Fibroblast of skin of left quadriceps (primary cell): ENCODE measurements at places on chromosomes 12 and 14.

DNA sequence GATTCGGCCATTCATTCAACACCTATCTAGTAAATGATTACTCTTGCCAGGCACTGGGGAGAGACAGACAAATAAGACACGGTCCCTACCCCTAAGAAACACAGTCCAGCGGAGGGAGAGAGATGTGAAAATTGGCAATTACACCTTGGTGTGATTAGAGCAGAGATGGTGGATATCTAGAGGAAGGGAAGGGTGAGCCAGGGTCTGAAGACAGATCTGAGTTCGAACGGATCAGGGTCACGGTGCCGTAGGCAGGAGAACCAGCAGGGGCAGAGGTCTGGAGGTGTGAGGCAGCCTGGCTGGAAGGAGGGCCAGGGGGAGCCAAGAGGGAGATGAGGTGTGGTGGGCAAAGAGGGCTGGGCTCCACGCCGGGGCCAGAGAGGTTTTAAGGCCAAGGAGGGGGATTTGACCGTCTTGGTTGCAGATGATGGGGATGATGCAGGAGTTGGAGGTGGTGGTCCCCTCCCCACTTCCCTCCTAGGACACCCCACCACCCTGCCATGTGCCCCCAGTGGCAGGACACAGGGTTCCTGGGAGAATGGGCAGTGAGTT lies 27.1 kb downstream of the FAM222A start:
- no peak for DNase-seq

GRCh38 chr14:43031598-43031997 lies 1424.9 kb downstream of the LRFN5 start:
- DNase-seq: no peak

DNA sequence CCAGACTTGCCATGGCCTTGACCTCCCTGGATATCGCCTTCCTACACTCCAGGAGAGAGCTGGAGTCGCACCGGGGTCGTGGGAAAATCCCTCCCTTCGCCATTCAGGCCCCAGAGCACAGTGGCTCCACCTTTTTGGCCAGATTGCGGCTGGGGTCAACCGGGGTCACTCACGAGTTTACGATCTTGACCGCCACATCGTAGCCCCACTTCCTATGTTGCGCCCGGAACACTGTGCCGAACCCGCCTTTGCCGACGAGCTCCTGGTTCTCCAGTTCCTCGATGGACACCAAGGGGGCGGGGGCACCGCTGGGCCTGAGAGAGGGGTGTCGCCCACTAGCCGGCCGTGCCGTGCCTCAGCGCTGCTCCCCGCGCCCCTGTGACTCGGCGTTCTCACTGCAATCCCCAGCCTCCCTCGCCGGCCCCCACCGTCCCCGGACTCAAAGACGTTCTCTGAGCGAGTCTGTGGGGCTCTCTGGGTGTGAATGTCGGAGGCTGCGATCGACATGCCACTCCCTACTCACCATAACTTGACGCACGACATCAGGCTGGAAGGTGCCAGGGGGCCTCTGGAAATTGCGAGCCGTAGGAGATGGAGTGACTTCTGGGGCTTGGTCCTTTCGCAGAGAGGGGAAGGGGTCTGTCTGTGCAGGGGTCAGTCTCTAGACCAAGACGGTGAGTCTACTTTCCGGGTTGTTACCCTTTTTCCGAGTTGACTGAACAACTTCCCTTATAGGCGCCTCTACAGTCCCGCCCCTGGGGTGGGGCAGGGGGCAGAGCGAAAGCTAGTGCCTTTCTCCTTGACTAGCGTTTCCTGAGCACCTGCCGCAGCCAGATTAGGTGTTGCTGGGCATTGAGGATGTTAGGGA lies at the start of gene RIPK3:
TSS of gene RIPK3 (minus strand) at position 708 of the 868 bp plus-strand sequence. CDS start at position 543, 165 bp downstream.
- no peak for DNase-seq

DNA sequence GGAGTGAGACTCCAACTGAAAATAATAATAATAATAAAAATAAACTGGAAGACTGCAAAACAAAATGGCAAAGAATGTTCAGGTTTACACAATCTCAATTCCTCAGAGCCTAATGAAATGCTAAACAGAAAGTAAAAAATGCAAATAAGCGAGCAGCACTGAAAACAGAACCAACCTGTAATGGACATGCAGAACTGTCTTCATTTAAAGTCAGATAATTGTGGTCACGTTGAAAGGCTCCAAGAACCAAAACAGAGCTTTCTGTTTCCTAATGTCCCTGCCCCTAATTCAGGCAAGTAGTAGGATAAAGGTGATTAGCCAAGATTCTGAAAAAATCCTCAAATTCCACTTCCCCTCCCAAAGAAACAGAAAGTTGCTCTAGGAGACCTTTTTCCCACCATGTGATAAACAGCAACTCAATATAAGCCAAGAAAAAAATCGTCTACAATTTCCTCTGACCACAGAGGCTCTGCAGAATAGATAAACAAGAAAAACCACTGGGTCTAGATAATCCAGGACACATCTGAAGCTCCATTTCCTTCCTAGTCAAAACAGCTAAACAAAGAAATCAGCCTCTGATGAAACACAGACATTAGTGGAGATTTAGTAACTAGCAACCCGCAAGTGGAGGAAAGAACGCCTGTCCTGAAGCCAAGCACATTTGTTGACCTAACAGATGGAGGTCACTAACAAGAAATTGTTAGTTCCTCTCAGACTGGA lies 3.0 kb downstream of the MIS18BP1 start:
- DNase-seq: no peak

DNA sequence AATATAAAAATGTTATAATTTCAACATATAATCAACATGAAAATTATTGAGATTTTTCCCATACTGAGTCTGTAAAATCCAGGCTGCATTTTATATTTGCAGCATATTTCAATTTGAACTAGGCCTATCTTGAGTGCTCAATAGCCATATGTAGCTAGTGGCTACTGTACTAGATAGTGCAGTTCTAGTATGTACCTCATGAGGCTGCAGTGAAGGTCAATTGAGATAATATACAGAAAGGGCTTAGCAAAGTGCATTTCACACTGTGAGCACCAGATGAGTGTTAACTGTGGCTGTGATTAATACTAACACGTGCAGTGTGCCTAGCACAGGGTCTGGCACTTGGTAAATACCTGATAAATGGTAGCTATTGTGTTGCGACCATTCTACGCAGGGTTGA lies 5.4 kb upstream of the SLC22A17 start:
- DNase-seq: no peak

- DNase-seq: no peak
These were observed 424.1 kb downstream of the APAF1 start for GRCh38 chr12:99068993-99069747.

DNA sequence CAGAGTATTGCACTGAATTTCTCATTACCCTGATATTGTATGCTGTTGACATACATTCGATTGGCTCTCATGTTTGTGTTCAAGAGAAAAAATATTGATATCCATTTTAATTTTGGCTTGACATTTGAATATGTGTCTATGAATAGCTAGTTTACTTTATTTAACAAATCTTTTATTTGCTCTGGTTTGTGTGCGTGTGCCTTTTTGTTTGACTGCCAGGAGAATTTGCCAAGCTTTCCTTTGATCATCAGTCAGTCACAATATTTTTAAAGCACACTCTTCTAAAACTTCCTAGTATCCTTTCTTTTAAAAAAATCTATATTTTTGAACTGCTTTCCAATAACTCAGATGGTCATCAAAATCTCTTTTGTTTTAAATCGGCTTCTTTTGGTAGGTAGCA lies 179.3 kb upstream of the FLRT2 start:
- no peak for DNase-seq

DNA sequence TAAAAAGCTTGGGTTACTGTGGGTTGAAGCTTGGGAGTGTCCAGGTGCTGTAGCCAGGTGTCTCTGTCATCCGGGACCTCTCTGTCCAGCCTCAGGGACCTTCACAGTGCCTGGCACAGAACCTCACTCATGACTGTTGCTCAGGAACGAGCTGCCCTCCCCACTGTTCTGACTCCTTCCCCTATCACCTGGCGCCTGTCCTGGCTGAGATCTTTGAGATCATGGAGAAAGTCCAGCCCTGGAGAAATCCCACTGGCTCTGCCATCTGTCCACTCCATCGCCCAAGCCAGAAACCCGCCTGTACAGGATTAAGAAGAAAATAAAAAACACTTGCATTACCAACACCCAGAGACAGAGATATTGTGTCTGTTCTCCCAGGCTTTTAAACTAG lies 53.5 kb downstream of the DGLUCY start:
- no peak for DNase-seq

DNA sequence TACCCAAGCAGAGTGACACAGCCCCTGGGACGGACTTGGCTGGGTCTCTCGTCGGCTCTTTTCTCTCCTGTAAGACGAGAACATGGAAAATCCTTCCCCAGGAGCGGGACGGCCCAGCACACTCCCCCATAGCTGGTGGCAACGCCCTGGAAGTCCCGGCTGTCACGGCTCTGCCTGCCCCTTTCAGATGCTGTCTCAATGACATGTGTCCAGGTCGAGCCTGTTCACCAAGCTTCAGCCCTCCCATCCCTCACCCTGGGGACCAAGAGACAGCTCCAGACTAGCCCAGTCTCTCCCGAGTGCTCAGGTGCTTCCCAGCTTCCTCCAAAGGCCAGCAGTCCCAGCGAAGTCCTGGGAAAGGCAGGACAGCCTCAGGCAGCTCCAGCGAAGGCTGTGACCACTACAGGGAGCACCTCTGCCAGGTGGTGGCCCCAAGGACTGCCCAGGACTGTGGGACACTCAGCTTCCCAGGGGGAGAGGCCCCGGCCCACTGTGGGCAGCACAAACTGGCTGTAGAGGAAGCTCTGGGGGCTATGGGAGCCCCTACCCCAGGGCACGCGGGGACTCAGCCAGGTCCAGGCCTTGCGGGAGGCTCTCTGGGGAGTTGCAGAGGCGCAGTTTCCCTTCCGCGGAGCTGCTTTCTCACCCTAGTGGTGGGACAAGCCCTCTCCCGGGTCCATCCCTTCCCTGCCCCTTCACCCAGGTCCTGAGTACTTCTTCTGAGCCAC lies 33.6 kb downstream of the TNFAIP2 start:
- no peak for DNase-seq

GRCh38 chr12:69744109-69744508 lies 5.4 kb downstream of the RAB3IP start:
- no peak for DNase-seq

GRCh38 chr12:75389061-75389460 lies 1.8 kb upstream of the GLIPR1L2 start:
- peak; percentile 14 for DNase-seq

DNA sequence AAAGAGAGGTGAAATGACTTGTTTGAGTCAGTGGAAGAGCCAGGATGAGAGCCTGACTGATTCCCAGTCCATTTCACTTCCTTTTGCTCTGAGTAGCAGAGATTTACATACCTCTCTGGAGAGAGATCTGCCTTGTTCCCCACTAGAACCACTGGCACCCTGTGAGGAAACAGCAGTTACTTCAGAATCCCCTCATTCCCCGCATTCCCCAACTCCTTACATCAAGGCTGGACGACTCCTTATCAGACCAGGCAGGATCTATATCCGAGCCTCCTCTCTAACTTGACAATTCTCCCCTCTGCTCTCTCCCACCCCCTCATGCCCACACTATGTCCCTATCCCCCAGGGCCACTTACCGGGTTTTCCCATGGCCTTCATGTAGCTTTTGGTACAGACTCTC lies 3.7 kb downstream of the RHEBL1 start:
- no peak for DNase-seq

GRCh38 chr12:12719496-12719895 lies 2.3 kb downstream of the CDKN1B start:
- no peak for DNase-seq

DNA sequence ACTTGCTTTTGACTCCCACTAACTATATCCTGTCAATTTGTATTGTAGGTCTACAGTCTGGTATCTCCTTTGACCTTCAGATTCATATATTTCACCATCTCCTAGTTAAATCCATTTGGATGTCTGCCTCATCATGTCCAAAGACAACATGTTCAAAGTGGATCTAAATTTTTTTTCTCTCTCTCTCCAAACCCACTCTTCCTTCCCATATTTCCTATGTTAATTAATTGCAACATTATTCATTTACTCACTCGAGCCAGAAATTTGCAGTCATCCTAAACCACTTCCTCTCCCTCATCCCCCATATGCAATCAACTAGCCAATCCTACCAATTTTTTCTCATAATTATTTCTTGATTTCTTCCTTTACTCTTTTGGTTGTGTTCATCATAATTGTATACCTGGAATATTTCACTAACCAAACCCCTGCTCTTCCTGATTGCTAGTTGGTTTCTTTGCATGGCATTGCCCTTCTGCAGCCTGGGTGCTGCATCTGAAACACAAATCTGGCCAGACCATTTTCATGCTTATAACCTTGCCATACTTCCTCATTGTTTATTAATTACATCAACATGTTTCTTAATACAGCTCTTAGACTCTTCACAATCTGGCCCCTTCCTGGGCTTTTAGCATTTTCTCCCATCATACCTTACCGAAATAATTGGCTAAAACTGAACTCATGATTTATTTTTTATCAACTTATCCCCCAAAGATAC lies 442.2 kb downstream of the ADAMTS20 start:
- DNase-seq: no peak

DNA sequence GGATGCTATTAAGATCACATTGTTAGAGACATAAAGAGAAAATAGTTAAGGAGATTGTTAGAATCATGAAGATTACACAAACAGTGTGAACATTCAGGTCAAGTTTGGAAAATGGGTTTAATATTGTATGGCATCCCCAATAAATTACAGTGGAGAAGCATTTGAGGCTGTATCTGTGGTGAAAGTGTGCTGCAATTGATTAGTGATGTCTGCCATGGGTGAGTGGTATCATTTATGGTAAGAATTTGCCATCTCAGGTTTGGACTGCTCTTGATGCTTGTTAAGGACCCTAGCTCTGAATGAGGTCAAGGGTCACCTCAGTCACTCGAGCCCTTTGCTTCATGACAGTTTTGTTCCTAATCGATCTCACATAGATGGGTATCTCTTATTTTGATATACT lies 265.7 kb upstream of the SRRM4 start:
- no peak for DNase-seq

DNA sequence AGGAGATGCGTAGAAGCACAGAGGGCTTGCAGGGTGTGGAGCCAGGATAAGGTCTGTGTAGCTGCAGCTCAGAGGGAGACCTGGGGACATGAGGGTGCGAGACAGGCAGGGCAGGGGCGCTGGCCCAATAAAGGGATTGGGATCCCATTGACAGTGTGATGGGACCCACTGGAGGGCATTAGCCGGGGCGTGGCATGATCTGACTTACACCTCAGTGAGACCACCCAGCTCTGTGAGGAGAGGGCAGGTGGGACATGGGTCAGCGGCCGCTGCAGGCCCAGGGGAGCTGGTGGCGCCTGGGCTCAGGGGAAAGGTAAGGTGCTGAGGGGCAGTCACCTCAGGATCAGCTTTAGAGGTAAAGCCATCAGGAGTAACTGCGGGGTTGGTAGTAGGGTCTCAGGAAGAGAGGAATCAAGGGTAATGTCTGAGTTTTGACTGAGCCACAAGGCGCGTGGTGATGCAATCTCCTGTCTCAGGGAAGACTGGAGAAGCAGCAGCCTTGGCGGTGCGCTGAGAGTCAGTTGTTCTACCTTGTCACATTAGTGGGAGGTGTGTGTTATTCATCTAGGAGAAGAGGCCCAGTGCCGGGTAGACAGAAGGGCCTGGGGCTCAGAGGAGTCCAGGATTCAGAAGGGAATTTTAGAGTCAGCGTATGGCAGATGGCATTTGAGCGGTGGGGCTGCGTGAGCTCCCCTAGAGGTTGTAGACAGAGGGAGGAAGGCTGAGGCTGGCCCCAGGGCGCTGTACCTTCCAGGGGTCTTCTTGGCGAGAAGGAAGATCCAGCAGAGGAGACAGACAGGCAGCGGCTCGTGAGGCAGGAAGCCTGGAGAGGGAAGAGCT lies 30.8 kb upstream of the BDKRB2 start:
- no peak for DNase-seq

GRCh38 chr14:95683793-95684192 lies 2.4 kb upstream of the TCL1B start:
- no peak for DNase-seq
